ENCODE measurements at places on chromosomes 12 and 14.
A peak's percentile ranks its signal among the peaks of the same experiment; 100 is the strongest.

GRCh38 chr12:53624458-53624857 lies 1.7 kb downstream of the ATF7 start:
- DNase-seq = no peak

DNA sequence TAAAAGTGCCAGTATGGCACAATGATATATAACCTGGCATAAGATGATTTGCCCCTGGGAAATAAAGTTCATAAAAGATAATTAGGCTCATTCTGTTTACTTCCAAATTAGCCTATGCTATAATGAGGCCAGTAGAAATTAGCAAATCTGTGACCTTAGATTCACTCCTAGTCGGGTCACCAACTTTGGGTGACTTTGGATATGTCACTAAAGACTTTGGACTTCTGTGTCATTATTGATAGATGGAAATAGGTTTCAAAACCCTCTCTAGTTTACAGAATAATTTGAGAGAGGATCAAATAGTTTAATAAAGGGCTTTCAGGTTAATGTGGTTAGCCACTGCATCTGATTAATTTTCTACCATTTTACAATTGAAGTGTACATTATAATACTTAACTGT lies 1869.3 kb upstream of the FLRT2 start:
- DNase-seq = no peak

DNA sequence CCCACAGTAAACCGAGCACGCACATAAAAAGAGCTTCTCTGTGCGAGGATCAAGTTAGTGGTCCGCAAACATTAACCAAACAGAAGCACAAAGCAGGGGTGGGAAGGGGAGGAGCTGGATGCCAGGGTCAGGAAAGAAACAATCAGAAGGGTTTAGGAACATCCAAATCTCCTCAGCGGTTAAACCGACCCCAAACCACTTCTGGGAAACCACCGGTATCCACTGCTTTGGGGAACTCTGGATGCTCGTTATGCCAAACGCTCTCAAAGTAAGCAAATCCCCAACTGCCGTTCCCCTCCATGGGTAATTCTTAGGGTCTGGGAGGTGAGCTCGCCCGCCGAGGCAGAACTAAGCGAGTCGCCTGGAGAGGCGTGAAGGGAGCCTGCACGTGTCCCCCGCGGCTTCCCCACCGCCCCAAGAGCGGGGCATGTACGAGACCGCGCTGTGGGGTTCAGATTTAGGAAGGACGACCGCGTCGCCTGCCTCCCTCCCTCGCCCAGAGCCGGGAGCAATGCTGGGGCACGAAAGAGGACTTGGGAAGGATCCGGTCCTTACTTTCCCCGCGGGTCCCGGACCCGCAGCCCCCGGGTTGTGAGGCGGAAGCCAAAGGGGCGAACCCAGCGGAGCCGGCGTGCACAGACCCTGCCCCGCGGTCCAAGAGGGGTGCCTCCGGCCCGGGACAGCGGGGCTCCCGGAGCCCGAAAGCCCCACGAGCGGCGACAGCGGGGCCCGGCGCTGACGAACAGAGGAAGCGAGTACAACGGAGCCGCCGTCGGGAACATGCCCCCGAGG lies 711 bp downstream of the SBNO1 start:
- DNase-seq = peak; percentile 17

DNA sequence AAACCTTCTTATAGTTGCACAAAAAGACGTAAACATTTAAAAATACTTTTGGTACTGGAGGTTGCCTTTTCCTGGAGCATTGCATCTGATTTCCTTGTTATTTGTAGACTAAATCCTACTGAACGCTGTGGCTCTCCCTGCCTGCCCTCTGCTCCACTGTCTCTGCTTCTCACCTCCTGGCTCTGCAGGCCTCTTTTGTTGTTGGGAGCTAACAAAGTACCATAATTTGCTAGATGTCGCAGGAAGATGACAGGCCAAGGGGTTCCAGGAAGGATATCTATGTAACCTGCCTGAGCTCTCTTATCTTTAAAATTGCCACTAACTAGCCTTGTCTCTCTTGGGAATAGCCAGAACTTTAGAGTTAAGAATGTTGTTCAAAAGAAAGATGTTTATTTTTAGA lies 21.4 kb downstream of the SYNE2 start:
- DNase-seq = no peak

GRCh38 chr14:71089971-71090370 lies 182.7 kb downstream of the PCNX1 start:
- DNase-seq = no peak

Data from activated gamma-delta T cell treated with Interleukin-2 at 50 U/mL for 16 hours (primary cell).